ENCODE measurements at places on chromosomes 1 and 21.
A peak's percentile ranks its signal among the peaks of the same experiment; 100 is the strongest.

GRCh38 chr1:175132436-175132835 lies 60.1 kb downstream of the KIAA0040 start:
- DNase-seq, result peak; percentile 79

DNA sequence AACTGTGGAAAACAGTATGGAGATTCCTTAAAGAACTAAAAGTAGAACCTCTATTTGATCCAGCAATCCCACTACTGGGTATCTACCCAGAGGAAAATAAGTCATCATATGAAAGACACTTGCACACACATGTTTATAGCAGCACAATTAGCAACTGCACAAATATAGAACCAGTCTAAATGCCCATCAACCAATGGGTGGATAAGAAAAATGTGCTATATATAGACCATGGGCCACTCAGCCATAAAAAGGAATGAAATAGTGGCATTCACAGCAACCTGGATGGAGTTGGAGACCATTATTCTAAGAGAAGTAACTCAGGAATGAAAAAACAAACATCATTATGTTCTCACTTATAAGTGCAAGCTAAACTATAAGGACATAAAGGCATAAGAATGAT lies 105.0 kb upstream of the PGBD5 start:
- DNase-seq, result no peak

- DNase-seq, result no peak
These were observed 63.7 kb upstream of the B3GALNT2 start for GRCh38 chr1:235567812-235568503.

- no peak for DNase-seq
These were observed 17.3 kb downstream of the SPSB1 start for GRCh38 chr1:9309991-9310390.

DNA sequence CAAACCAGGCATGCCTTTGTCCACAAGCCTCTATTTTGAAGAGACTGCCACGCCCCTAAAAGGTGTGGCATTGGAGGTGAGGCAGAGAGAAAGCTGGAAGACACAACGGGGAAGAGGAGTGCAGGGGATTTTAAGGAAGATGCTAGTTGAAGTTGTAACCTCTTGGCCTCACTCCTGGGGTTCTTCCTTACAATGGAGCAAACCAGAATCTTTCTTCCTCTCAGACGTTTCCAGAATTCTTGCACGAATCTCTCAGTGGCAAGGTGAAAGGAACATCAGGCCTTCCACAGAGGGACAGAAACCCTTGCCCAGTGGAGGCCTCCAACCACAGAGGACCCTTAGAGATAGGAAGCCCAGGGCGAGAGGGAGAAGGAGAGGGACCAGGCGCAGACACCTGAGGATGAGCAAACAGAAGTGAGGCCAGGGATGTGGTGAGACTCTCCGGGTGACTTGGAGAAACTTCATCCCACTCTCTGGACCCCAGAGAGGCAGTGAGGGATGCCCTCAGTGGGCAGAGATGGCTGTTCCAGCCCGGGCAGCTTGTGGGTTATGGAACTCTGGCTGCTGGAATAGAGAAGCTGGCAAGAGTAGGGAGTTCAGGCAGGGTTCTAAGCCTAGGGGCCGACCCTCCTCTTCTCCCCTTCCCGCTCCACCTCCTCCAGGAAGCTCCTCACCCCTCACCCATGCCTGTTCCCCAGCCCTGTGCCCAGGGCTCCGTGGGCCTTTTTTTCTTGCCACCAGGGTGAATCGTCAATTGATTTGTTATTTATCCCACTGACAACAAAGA lies 136.8 kb upstream of the RUNX3 start:
- DNase-seq, result no peak

DNA sequence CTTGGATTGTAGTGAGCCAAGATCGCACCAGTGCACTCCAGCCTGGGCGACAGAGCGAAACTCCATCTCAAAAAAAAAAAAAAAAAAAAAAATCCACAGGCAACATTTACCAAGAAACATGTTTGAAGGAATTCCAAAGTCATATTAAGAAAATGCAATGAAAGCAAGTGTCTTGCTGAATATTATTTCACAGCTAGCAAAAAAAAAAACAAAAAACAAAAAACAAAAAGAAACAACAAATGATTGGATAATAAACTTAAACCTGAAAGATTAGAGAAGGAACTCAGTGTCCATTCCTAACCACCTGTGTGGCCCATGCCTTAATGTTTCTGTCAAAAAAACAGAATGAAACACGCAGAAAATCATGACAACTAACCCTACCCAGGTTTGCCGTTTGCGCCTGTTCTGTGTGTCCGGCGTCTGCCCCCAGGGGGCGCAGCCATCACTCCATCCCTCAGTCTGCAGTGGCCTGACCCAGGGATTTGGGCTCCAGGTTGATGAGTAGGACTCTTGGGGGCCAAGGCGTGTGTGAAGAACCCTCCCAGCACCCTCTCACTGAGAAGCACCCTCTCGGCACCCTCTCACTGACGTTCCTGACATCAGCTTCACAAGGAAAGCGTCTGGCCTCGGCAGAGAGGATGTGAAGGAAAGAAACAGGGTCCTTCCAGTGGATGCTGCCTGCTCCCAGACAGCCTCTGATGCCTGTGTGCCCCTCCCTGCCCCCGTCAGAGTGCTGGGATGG lies 19.2 kb upstream of the PTTG1IP start:
- peak; percentile 39 for DNase-seq

DNA sequence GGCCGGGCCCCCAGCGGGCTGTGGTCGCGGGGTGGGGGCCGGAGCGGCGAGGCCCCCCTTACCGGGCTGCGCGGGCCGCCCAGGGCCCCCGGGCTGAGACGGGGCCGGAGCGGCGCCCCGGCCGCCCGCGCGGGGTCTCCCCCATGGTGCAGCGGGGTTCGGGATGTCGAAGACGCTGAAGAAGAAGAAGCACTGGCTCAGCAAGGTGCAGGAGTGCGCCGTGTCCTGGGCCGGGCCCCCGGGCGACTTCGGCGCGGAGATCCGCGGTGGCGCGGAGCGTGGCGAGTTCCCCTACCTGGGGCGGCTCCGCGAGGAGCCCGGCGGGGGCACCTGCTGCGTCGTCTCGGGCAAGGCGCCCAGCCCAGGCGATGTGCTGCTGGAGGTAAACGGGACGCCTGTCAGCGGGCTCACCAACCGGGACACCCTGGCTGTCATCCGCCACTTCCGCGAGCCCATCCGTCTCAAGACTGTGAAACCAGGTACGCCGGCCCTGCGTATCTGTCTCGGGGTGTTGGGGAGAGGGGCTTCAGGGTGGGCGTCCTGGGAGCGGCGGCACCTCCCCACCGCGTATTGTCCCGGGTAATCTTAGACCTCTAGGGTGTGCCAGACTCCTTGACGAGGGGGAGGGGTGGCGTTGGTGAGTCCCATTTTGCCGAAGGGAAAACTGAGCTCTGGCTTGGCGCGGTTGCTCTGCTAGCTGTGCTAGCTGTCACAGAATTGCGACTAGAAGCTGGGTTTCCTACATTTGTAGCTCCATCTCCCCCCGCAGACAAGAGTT lies 745 bp downstream of the MAGI3 start:
- DNase-seq, result peak; percentile 17
